ENCODE measurements at places on chromosomes 7 and 10.

- DNase-seq = no peak
Observed at GRCh38 chr7:6589151-6589828, 531 bp upstream of the INTS15 start.

DNA sequence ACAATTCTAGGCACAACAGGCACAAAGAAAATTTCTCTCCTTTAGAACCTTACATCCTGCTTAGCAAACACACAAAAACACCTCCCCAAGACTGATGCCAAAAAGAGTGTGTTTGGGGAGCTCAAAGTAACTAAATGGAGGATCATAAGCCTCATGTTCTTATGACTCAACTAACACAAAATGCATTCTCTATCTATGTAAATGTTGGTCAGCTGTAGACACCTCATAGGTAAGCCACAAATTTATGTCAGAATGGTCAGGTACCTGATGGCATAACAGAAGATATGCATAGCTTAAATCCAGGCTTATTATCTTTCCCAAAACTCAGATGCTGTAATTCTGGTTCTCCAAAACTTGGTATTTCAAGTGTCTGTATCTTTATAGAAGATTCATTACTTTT, 315.1 kb downstream of the C7orf25 start:
- no peak for DNase-seq

DNA sequence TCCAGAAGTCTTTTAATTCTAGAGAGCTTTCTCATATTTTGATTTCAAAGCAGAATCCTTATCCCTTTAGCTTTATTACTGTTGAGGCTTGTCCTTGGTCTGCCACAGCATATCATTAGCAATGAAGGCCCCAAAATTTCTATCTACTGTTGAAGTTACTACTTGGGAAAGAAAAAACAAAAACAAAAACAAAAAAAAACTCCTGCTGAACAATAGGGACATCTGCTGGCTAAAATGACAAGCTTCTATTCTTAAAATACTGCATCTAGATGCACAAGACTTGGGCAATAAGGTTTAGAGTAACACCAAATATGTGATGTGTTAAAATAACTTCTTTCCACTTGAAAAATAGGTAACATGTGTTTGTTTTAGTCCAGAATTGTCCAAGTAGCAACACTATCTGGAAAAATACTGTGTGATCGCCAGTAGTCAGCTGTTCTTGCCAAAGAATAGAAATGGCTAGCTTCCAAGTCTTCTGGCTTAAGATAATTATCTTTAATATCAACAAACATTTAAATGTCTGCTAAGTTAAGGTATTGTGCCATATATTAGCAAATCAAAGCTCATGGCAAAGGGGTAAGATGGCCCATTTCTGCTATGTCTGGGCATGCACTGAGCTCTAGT, 3.8 kb upstream of the DMTF1 start:
- DNase-seq = peak; percentile 39

GRCh38 chr10:62810156-62810902, 5.8 kb downstream of the ADO start:
- DNase-seq = peak; percentile 35

DNA sequence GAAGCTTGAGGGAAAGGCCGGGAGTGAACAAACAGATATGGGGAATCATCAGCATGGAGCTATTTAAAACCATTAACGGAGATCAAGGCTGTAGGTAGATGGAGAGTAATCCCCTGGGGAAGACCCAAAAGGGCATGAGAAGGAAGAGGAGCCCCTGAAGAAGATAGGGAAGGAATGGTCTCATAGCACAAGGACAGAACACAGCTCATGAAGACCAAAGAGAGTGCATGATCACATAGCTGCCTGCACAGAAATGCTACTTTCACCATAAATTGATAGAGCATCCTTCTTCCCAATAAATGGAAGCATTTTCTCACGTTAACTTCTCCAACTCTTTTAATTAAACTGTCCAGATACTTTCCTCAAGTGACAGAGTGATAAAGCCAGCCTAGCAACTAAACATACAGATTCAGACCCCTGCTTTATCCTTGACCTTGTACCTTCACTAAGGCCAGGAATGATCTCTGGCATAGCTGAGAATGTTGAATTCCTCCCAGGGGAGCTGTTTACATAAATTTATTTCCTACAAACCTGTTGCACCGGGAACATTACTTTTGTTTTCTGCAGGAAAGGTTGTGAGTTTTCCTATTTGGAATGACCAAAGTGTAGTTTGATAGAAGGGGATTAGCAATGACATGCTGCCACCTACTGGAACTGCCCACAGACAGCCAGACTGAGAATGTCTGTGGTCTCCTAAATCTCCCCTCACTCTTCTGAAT, 110.8 kb upstream of the LRGUK start:
- DNase-seq = peak; percentile 29

DNA sequence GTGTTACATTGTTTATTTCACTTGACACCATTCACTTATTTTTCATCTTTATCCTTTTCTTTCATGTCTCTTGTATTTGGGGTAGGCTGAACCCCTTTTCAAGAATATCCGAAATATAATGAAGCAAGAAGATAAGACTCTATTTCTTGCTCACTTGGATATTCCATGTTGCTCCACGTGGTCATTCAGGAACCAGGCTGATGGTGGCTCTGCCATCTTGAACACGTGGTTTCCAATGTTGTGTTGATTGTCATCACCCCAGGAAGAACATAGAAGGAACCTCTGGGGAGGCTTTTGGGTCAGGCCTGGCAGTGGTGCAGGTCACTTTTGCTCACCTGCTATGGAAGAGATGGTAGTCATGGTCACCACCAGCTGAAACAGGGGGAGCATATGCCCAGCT, 9.3 kb upstream of the GALNTL5 start:
- no peak for DNase-seq

DNA sequence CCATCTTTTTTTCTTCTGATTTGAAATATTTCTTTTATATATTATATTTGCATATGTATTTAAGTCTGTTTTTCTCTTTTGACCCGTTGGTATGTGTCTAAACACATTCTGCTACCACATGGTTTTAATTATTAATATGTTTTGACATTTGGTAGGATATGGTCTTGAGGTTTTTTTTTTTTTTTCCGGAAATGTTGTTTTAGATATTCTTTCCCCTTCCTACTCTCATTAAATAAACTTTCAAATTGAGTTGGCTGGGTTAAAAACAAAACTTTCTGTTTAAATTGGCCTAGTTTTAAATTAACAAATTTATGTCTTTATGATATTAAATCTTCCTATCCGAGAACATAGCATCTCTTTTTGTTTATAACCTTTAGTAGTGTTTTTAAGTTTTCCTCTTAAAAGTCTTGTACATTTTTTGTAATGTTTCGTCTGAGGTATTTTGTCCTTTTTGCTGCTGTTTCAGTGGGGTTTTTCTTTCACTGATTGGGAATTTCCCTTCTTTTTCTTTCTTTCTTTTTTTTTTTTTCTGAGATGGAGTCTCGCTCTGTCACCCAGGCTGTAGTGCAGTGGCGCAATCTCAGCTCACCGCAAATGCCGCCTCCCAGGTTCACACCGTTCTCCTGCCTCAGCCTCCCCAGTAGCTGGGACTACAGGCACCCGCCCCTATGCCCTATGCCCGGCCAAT, 25.4 kb downstream of the STAM start:
- no peak for DNase-seq

DNA sequence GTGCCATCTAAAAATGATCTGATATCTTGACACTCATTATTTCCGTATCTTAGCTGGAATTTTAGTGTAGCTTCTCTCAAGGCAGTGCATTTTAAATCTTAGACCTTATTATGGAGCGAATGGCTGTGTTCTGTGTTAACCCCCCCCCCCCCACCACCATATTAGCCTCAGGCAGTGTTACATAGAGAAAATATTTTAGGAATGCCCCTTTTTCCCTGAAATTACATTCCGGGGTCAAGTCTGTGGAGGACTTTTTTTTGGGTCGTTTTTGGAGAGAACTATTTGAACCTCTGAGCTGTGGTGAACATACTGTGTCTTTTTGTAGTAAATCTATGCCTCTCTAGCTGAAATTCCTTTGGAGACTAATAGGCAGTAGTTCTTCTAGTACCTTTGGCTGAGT, 3.1 kb downstream of the CCDC126 start:
- DNase-seq = no peak

DNA sequence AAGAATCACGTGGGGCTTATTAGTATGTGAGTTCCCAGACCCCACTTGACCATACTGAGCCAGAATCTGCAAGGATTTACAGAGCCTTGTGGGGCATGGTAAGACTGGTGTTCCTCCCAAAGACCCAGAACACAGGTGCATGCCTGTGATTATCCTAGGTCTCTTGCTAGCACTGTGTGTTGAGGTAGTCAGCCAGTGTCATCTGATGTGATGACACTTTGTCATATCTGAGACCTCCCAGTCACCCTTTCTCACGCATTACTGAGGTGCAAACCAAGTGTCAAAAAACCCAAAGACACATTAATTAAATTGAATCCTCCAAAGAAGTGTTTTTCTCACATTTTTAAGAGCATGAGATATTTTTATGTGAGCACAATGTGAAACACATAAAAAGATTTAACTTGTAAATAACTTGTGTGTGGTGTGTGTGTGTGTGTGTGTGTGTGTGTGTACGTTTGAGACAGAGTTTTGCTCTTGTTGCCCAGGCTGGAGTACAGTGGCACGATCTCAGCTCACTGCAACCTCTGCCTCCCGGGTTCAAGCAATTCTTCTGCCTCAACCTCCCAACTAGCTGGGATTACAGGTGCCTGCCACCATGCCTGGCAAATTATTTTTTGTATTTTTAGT, 162.0 kb upstream of the PRPS1L1 start:
- DNase-seq = no peak

- DNase-seq = no peak
Observed at GRCh38 chr10:17431871-17432311, 22.5 kb downstream of the ST8SIA6 start.

DNA sequence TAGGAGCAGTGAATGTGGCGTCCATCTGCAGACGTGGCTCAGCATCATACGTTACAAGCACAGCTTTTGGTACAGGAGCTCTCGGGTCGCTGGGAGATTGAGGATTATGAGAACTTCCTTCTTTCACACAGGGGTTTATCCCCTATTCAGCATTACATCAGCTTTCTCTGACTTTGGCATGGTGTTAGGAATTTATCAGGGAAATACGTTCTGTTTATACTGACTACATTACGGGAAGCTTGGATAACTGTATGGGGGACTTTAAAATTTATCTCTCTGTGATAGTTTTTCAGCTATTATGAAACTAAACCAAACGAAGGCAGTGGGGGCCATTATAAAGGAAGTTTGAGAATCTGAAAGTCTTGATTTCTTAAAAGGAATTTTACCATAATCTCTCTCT, 110.1 kb upstream of the INSYN2A start:
- no peak for DNase-seq

- peak; percentile 42 for DNase-seq
Observed at GRCh38 chr10:110802551-110803238, 69.0 kb upstream of the PDCD4 start.

- DNase-seq = no peak
Observed at GRCh38 chr7:27202018-27202861, 2.3 kb upstream of the HOXA13 start.

GRCh38 chr10:124226271-124227054, 133.1 kb upstream of the CHST15 start:
- DNase-seq = no peak

DNA sequence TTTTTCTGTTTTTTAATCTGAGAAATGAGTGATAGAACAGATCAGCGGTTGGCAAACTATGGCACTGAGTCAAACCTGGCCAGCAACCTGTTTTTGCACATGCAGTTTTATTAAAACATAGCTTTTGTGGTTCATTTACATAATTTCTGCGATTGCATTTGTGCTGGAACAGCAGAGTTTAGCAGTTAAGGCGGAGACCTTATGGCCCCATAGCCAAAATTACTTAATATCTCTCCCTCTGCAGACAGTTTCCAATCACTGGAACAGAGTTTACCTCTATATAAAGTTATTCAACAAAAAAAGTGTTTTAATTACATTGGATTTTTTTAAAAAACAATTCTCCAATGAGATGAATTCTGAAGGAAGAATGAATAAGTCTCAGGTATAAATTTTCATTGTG, 212.1 kb downstream of the DGKB start:
- no peak for DNase-seq

DNA sequence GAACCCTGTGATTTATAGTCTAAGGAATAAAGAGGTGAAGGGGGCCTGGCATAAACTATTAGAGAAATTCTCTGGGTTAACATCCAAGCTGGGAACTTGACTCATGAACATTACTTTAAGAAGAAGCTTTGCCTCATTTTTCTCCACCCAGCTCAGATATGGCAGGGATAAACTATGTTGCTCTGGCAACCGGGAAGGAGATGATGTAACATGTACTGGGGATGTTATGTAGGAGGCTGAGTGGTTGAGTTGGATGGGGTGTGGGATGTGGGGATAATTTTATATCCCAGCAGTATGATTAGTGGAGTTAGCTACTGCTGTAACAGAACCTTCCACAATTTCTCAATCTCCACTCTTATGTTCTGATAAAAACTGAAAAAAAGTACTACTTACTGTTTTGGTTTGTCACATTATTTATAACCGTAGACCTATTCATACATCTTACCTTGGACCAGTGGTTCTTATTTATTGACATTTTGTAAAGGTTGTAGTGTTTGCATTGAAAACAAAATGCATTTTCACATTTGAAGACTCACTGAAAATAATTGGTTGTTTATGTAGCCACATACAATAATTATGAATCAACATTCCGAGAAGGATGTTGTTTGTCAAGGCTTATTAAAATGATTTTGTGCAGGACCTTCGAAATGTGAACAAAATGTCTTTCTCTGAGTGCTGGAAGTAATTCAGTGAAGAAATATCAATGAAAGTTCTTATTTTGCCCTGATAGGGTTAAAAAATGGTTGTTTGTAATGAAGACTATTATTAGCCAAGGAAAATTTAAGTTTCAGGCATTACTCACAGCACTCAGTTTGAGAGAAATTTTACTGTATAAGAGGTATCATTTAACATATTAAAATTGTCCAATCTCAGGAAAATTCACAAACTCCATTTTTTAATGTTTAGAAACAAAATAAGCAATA, 1.3 kb downstream of the OR2F2 start:
- DNase-seq = no peak

DNA sequence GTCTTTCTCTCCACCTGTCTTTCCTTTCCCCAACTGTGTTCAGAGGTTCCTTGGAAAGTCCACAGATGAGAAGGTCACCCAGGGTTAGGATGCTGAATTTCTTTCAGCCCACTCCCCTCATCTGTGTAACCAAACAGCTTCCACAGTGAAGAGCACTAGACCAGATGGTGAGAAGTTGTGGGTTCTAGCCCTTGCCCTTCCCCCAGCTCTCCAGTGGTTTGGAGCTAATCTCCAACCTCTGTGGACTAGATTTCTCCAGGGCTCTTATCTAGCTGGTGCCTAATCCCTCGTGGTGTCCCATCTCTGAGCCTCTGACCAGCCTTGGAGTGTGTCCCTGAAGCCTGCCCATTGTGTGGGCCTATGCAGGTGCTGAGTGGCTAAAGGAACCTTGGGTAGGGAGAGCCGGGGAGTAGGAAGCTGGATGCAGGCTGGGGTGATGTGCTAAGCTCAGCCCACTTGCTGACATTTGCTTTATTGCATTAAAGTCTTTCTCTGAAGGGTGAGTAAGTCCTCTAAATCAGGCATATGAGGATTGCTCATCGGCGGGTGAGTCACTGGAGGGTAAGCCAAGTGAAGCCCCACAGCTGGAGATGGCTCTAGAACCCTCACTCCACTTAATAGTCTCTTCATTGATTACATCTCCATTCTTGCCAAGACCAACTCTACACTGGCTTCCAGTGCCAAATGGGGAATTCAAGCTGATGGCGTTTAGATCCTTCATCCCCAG, 14.9 kb downstream of the DUSP5 start:
- DNase-seq = peak; percentile 59

GRCh38 chr7:14960721-14961120, 58.2 kb upstream of the DGKB start:
- DNase-seq = no peak

GRCh38 chr7:31418928-31419327, 78.4 kb upstream of the NEUROD6 start:
- DNase-seq = no peak

GRCh38 chr7:35721288-35721687, 26.4 kb upstream of the HERPUD2 start:
- peak; percentile 42 for DNase-seq
